ENCODE measurements at places on chromosomes 4 and X.

- no peak for DNase-seq
These were observed 17.8 kb upstream of the STOX2 start for GRCh38 chr4:183887351-183887750.

DNA sequence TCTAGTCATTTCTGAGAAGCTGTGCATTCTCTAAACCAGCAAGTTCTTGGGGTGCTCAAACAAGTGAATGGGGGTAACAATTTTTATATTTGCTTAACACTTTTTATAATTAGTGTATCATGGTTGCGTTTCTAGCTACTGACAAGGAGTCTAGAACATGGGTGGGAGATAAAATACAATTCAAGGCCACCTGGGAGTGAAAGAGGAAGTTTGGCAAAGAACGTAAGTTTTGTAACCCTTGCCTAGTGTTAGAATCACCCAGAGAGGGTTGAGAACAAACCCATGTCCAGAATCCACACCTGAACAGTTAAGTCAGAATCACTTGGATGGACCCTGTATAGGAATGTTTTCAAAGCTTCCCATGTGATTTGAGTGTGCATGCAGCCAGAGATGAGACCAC lies 92.7 kb downstream of the AFF2 start:
- DNase-seq, result no peak

- DNase-seq, result no peak
These were observed 82.2 kb downstream of the CC2D2A start for GRCh38 chr4:15551740-15552446.

GRCh38 chr4:65865489-65865888 lies 195.2 kb upstream of the EPHA5 start:
- no peak for DNase-seq

GRCh38 chr4:40812856-40813255 lies 63.1 kb downstream of the NSUN7 start:
- DNase-seq, result no peak

DNA sequence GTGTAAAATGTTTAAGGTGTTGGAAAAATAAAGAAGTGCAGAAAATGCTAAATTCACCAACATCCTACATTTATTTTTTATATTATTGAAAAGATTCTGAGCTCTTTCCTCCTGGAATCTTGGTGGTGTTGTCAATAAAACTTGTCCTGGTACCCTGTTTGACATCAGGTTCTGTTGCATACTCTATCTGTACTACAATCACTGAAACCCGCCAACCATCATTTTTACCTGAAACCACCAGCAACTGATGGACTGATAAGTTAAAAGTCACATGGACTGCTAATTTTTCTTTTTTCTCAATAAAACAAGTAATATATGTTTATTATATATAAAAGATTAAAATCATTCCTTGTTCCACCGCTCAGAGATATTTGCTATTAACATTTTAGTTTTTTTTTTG lies 23.4 kb downstream of the STAP1 start:
- DNase-seq, result no peak

DNA sequence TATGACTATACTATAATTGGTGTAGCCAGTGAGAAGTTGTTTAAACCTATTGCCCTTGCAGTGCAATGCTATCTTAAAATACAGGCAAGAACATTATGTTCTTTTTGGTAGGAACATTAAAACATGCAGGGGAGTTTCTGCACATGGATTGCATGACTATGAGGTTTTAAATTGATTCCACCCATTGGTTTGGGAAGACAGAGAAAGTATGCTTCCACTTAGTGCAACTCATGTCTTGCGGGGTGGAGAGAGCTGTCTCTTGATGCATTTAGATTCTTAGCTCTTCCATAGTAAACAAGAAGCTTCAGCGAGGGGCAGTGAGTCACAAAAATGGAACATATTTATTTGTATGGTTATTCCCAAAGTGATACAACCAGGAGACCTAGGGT lies 39.5 kb upstream of the RASL11B start:
- DNase-seq, result no peak

All from CD4-positive, alpha-beta T cell treated with Interferon alpha-2 for 1 hour (primary cell).